Naive B cell (primary cell): ENCODE measurements at places on chromosomes 7 and 10. TPM values are rescaled to one million over a fixed set of nuclear protein-coding genes. Genes with fewer than 3 reads are reported as not detected.

DNA sequence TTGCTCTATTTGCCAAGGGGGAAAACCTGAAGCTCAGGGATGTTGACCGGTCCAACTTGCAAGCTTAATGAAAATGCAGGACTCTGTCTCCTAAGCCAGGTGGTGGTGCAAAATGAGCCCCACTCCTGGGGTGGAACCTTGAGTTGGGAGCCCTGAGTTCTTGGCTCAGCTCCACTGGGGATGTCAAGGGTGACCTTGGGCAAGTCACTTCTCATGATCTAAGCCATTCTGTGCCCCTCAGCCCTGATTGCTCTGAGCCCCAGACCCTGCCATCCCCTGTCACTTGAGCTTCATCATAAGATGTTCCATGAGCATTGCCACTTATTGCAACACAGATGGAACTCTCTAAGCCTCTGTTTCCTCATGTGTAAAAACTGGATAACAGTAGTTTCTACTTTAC is 33.9 kb downstream of the MYL10 start:
- no peak for DNase-seq

DNA sequence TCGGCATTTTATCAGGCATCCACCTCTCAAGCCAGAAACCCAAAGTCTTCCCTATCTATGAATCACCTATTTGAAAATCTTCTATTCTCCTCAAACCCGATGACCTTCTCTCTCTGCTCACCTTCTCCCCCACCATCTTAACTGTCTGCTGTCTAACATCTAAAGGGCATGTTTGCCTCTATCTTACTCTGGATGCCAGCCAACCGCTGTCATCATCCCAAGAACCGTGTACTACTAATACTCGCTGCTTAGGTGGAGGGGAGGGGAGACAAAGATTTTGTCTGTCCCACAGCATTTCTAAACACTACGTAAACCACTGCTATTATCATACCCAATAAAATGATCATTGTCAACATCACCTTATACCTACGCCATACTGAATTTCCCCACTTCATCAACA is 29.5 kb downstream of the PAXIP1 start:
- no peak for DNase-seq

GRCh38 chr7:106425017-106425719 is 140.4 kb upstream of the NAMPT start:
- peak; percentile 50 for DNase-seq

DNA sequence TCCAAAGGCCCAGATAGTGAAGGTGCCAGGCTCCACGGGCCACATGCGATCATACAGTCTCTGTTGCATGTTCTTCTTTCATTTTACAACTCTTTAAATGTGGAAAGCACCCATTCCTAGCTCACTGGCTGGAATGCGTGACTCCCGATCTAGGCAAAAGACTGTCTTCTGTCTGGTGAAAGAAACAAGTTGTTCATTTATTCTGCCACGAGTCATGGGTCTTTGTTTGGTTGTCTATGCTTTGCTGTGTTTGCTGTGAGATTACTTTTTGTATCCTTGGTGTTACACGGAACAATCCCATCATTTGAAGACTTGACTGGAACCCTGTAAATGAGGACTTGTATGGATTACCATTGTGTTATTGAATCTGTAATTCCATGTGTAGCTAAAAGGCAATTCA is 41.9 kb downstream of the NPVF start:
- DNase-seq, result no peak

GRCh38 chr7:48481235-48481634 is 310.0 kb downstream of the ABCA13 start:
- DNase-seq, result no peak

DNA sequence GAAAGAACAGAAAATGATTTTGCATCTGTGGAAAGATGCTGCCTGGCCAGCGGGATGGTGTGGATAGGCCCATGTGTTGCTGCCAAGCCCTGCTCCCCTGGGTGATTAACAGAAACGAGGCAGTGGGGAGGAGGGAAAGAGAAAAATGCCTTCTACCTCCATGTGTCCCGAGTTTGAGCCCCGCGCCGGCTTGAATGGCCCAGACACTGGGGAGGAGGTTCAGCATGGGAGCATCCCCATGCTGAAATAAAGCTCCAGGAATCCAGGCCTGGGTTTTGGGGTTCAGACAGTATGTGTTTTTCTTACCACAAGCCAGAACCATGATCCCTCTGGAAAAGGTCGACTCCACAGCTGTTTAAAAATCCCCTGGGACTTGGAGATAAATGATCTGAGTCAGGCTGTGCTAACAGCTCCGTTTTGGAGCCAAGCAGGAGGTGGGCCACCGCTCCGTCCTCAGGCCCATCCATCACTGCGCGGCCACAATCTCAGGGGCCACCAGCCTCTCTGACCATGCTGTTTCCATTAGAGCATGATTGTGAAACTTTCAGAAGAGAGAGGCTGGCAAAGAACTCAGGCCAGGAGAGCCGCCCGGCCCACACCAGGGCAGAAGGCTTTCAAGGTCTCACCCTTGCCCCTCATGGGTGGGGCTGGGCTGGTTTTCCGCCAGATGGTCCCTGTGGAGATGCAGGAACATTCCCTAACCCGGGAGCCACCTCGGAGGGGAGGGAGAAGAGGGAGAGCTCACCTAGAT is 299.7 kb downstream of the ZEB1 start:
- DNase-seq, result no peak

- no peak for DNase-seq
Observed at GRCh38 chr10:96794836-96795733, 37.0 kb upstream of the LCOR start.

DNA sequence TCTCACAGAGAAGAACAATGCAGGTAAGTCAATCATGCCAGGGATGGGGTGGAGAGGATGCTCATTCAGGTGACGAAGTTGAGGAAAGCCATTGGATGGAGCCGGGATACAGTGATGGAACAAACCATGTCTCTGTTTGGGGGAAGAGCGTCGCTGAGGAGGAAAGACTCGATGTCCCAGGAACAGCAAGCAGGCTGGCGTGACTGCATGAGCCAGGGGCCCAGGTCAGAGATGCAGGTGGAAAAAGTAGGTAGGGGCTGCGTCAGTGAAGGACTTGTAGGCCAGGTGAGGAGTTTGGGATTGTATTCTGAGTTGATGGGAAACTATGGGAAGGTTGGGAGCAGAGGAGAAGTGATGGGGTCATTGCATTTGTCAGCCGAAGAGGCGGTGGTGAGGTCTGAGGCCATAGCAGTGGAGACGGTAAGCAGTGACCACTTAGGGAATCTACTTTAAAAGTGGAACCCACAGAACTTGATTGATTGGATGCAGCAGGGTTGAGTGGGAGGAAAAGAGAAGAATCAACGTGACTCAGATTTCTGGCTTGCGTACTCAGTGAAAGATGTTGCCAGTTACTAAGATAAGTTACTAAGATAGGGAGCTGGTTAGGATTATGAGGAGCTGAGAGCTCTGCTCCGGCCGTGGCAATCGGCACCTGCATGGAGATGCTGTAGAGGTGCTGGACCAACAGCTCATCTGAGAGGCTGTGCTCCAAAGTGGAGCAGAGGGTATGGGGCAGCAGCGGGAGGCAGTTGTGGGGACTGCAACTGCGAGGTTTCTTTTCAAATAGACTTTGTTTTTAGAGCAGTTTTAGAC is 12.5 kb upstream of the IL2RA start:
- DNase-seq, result no peak

DNA sequence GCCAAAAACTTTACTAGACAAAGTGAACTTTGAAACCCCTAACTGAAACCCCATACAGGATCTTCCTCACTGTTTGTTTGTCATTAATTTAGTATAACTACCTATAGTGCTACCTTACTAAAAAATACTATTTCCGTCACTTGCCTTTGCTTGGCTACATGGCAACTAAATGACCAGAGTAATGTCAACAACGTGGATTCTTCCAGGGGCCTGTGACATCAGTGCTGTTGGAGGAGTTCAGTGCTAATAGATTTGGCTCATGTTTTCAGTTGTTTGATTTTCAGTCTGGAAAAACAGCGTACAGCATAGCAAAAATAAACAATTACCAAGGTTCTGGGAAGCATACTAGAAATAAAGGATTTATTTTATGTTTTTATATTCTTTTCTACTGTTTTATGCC is 3.0 kb upstream of the ASB15 start:
- DNase-seq, result no peak

GRCh38 chr10:68954904-68955303 is 1.1 kb upstream of the DDX21 start:
- no peak for DNase-seq

DNA sequence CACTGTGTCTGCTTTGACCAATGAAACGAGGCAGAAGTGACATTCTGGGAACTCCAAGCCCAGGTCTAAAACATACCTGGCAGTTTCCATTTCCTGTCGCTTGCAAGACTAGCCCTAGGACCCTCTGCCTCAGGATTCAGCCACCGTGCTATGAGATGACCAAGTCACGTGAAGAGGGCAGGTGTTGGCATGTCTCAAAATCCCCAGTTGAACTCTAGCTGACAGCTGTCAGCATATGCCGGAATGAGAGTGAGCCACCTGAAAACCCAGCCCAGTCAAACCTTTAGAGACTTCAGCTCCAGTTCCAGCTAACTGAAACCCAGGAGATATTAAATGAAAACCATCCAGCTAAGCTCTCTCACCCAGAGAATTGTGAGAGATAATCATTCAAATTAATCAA is 89.9 kb upstream of the PPP1R3A start:
- DNase-seq, result no peak

DNA sequence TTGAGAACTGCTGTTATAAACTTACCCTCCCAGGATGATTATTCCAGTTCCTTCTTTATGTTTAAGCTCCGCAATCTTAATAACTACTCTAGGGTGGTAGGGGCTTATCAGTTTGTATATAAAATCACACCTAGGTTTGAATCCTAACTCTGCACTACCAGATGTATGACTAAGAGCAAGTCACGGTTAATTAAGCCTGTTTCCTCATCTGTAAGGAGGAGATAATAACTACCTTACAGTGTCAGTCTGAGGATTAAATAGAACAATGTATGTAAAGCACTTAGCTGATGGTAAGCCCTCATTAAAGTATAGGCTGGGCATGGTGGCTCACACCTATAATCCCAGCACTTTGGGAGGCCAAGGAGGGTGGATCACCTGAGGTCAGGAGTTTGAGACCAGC is 9.2 kb downstream of the DNA2 start:
- DNase-seq, result no peak

GRCh38 chr7:133535308-133535707 is 282.4 kb downstream of the EXOC4 start:
- DNase-seq, result no peak

GRCh38 chr10:15595260-15595659 is 124.5 kb downstream of the ITGA8 start:
- DNase-seq, result no peak

DNA sequence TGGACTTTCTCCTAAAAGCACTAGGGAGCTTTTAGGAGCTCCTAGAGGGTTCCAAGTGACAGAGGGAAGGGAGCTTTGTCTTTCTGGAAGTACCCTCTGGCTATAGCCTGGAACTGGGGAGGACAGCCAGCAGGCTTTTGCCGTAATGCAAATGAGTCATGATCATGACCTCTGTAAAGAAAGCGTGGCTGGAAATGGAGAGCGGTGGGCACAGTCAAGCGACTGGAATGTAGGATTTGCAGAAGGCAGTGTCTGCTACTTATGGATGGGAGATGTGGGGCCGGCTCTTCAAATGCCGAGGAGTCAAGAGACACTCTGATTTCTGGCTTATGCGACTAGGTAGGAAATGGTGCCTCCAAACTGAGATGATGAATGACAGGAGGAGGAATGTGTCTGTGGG is 34.6 kb upstream of the PLPP4 start:
- no peak for DNase-seq

- DNase-seq, result no peak
Observed at GRCh38 chr7:156009569-156009968, 197.3 kb upstream of the SHH start.

DNA sequence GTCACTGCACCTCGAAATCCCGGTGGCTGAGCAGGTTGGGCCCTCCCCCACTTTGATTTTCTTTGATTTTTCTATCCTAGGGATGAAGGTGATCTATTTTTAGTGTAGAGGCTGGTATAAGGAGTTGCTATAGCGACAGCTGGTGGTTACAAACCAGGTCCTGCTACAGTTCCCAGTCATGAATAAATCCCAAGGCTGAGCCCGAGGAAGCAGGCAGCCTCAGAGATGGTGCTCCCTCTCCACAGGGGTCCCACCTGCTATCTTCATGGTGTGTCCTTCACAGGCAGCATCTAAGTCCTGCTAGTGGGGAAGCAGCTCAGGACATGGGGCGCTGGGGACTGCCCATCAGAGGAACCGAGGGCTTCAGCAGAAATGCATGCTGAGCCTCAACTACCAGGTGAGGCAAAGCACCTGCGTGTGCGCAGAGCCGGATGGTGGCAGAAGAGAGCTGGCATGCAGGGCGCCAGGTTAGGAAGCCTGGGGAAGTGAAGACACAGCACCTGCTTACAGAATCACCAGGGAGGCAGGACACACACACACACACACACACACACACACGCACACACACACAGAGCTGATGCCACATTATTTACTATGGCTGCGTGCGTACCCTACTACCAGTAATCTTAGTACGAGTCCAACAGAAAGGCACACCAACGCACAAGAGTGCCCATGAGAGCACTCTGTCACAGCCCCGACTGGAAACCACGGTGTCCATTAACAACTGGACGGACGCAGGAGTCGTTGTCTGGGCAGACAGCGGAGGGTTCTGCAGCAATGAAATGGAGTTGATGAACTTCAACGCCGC is 150.9 kb downstream of the PRKAG2 start:
- no peak for DNase-seq

DNA sequence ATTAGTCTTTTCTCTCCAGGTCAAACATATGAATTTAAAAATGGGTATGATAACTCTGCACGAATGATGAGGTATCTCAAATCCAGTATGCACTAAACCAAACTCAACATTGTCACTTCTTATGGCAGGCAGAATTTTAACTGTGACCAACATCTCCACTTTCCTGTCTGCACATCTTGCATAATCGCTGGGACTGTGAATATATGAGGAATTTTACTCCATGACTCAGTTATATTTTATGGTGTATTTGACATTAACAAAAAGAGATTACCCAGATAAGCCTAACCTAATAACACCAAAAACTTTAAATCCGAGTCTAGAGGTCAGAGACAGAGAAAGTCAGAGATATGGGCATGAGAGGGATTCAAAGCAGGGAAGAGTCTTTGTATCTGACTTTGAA is 454.5 kb upstream of the SEMA3D start:
- DNase-seq, result no peak

DNA sequence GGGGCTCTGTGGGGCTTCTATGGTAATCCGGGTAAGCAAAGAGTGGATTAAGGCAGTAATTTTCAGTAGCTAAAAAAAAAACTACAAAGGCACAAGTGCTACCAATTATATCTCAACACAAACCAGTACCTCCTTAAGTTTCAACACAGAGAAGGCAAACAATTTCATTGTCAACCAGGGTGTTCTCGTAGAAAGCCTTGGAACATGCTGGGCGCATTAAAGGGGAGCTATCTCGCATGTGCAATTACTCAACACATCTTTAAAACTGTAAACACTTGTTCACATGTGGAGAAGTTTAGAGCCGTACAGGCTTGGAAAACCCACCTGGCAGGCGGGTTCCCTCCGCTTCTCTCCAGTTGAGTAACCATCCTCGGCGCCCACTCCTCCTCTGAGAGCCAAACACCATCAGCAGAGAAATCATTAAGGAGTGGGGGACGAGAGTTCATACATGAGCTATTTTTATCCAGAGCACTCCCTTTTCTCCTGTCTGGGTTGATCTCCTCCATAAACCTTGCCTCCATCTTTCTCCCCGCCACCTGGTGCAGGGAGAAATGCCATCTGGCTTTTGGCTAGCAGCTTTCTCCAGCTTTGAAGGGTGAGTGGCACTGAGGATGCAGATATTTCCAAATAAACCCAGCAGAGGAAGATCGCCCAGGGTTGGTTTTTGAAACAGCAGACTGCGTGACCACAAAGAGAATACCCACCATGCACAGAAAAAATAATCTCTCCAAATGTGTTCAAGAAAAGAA is 287.1 kb downstream of the WDR11 start:
- DNase-seq, result no peak

The FAM131B gene
- polyA plus RNA-seq, result not detected

The SLC39A12 gene
- not detected for polyA plus RNA-seq

The ACTR3C gene
- polyA plus RNA-seq, result 7.6 TPM

The DGKB gene
- not detected for polyA plus RNA-seq

The PWWP2B gene
- 7.1 TPM for polyA plus RNA-seq
